ENCODE measurements at places on chromosomes 4 and X.

- H3K4me3 ChIP-seq = no peak overlapping the region
- H3K36me3 ChIP-seq = no peaks in the 10 kb centered on the region
- H3K27ac ChIP-seq = no peak overlapping the region
- no peaks in the 10 kb centered on the region for H3K4me1 ChIP-seq
- H3K27me3 ChIP-seq = peaks cover 3% of the 10 kb centered on the region
These were observed 43.0 kb upstream of the GABRA2 start for GRCh38 chr4:46432923-46433322.

- no peaks in the 10 kb centered on the region for H3K27me3 ChIP-seq
- no peak for DNase-seq
- no peak overlapping the region for H3K4me3 ChIP-seq
- H3K36me3 ChIP-seq = no peaks in the 10 kb centered on the region
- H3K27ac ChIP-seq = no peak overlapping the region
These were observed 2595.3 kb downstream of the ARAP2 start for GRCh38 chr4:33649015-33649414.

GRCh38 chr4:152132776-152133175 is 372.0 kb upstream of the GATB start:
- DNase-seq = no peak
- peaks cover 3% of the 10 kb centered on the region for H3K27me3 ChIP-seq
- no peak overlapping the region for H3K27ac ChIP-seq
- no peaks in the 10 kb centered on the region for H3K36me3 ChIP-seq

GRCh38 chr4:121675715-121676114 is 21.1 kb downstream of the ANXA5 start:
- H3K27ac ChIP-seq = no peak overlapping the region
- H3K4me3 ChIP-seq = no peak overlapping the region
- no peaks in the 10 kb centered on the region for H3K27me3 ChIP-seq
- H3K36me3 ChIP-seq = peaks cover 50% of the 10 kb centered on the region
- DNase-seq = no peak
- H3K4me1 ChIP-seq = no peaks in the 10 kb centered on the region

- H3K27me3 ChIP-seq = no peaks in the 10 kb centered on the region
- H3K36me3 ChIP-seq = no peaks in the 10 kb centered on the region
- H3K27ac ChIP-seq = peak overlapping the region; percentile 95
- DNase-seq = no peak
- no peaks in the 10 kb centered on the region for H3K4me1 ChIP-seq
These were observed 46.5 kb downstream of the MAGEA1 start for GRCh38 chrX:153225438-153226098.

DNA sequence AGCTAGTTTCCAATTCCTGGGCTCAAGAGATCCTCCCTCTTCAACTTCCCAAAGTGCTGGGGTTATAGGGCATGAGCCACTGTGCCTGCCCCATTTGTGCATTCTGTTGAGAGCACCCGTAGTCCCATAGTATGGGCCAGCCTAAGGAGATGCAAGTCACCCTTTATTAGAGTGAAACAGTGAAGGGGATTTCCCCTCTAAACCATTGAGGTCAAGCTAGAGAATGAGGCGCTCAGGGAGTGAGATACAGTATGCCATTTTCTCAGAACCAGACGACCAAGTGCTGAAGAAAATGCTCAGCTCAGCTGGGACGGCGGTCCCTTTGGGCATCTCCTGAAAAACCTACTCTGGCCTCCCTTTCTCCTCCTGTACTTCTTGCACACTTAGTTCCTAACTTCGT is 18.7 kb downstream of the RNF4 start:
- H3K4me3 ChIP-seq = no peak overlapping the region
- no peak overlapping the region for H3K27ac ChIP-seq
- H3K36me3 ChIP-seq = peaks cover 12% of the 10 kb centered on the region
- peaks cover 34% of the 10 kb centered on the region for H3K4me1 ChIP-seq
- no peak for DNase-seq
- H3K27me3 ChIP-seq = no peaks in the 10 kb centered on the region

DNA sequence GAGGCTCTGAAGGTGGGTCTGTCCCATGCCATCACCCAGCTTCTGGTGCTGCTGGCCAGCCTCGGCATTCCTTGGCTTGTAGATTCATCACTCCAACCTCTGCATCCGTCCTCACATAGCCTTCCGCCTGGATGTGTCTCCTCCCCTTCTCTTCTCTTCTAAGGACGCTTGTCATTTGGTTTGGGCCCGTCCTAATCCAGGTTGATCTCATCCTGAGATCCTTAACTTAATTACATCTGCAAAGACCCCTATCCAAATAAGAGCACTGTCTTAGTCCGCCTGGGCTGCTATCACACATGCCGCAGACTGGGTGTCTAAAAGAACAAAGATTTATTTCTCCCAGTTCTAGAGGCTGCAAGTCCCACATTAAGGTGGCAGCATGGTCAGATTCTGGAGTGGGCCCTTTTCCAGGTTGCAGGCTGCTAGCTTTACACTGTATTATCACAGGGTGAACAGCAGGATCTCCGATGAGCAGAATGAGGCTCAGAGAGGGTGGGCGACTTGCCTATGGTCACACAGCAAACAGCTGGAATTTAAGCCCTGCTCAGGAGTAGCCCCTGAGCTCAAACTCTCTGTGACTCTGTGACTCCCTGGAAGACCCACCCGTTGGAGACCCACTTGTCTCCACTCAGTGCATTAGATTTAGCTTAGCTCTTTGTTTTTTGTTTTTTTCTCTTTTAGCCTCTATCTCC is 113.1 kb downstream of the STK32B start:
- peaks cover 31% of the 10 kb centered on the region for H3K27me3 ChIP-seq
- H3K36me3 ChIP-seq = no peaks in the 10 kb centered on the region
- H3K4me1 ChIP-seq = peaks cover 4% of the 10 kb centered on the region
- H3K27ac ChIP-seq = no peak overlapping the region

- no peaks in the 10 kb centered on the region for H3K27me3 ChIP-seq
- H3K4me1 ChIP-seq = no peaks in the 10 kb centered on the region
- H3K27ac ChIP-seq = no peak overlapping the region
- no peak overlapping the region for H3K4me3 ChIP-seq
- DNase-seq = no peak
These were observed 24.7 kb downstream of the OFD1 start for GRCh38 chrX:13759152-13759718.

- no peak for DNase-seq
- peaks cover 4% of the 10 kb centered on the region for H3K36me3 ChIP-seq
- no peak overlapping the region for H3K27ac ChIP-seq
- peaks cover 19% of the 10 kb centered on the region for H3K4me1 ChIP-seq
These were observed 152.7 kb downstream of the APBB2 start for GRCh38 chr4:41061482-41062185.

GRCh38 chr4:173318240-173318639 is 15.9 kb downstream of the HMGB2 start:
- H3K4me3 ChIP-seq = no peak overlapping the region
- DNase-seq = no peak
- no peaks in the 10 kb centered on the region for H3K4me1 ChIP-seq
- H3K27me3 ChIP-seq = no peaks in the 10 kb centered on the region
- no peak overlapping the region for H3K27ac ChIP-seq

DNA sequence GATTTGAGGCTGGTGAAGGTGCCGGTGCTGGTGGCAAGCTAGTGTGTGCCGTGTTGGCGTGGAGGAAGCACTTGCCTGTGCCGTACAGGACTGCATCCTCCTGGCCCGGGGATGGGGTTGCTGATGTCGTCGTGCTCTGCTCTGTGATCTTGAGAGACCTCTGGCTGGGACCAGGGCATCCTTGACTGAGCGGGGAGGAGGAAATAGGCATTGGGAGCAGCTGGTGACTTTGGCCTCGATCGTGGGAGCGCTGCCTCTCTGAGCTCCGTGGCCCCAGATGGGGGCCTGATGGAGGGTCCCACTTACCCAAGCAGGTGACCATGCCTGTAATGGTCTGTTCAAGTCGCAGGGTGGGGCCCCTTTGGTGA is 31.5 kb upstream of the CLCN4 start:
- no peaks in the 10 kb centered on the region for H3K4me1 ChIP-seq
- no peaks in the 10 kb centered on the region for H3K27me3 ChIP-seq
- no peak for DNase-seq
- H3K36me3 ChIP-seq = peaks cover 38% of the 10 kb centered on the region

All from type B pancreatic cell (in vitro differentiated cells).